ENCODE measurements at places on chromosomes 7 and 10.

DNA sequence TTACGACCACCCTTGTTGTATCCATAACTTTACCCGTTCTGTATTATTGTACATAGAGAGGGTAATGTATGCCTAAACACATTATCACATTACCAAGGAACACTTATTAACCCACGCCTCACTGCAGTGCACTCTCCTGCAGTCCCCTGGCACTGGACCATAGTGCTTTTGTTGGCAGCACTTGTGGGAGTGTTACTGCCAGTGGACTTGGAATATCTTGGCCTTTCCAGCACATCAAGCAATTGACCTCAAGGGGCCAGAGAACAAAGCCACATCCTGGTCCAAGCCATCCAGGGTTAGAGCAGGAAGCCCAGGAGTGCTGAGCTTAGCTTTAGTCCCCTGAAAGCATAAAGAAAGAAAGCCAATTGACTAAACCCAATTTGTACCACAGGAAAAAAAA lies 304.2 kb downstream of the PCDH15 start:
- DNase-seq: no peak

DNA sequence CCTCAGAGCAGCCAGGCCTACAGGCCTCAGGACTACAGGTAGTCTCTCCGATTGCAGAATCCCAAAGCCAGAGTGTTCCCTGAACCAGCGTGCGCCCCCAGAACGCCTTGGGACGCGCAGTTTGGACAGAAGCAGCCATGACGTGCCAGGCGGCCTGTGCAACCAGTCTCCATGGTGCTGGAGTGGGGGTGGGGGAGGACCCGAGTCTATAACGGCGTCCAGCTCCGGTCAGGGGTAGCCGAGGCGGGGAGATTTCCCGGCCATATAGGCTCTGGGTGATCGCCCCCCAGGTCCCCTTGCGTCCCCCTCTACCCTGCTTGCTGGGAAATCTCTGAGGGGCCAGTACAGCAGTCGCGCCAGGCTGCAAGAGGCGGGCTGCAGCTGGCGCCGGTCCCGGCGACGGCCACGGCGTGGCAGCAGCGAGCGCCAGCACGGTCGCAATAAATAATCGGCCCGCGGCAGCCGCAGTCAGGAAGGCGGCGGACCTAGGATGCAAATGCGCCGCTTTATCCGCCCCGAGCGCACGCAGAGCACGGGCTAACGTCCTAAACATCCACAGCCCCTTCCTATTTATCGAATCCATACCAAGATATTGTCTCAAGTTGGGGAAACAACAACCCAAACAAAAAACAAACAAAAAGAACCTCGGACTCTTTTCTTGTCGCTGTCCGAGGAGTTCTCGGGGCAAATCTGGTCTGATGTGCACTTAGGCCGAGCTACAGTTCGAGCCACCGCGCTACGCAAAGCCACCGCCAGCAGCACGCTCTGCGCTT lies 1.6 kb downstream of the HOXA3 start:
- no peak for DNase-seq

DNA sequence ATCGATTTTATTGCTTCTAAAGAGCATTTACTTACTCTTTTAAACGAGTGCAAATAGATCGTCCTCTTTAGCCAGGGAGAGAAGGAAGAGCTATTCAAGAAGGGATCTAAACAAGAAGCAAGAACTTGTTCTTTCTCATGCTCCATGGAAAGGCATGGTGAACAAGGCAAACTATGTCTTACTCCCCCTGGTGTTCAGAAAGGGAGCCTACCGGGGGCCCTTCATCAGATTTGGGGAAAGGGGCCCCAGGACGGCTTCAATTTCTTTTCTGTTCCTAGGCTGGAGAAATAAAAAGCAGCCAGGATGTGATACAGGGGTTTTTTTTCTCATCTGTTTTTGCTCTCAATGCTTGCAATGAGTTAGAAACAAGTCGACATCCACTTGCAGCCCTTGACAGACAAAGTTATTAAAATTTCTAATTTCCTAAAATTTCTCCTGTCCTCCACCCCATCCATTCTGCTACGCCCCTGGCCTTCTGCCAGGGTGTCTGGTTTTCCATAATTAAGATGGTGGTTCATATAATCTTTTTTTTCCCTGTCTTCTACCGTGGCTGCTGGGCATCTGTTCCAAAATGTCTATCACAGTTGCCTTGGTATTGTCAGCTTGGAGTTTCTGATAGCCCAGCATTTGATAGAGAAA lies 214.4 kb downstream of the CREB5 start:
- DNase-seq: peak; percentile 54

DNA sequence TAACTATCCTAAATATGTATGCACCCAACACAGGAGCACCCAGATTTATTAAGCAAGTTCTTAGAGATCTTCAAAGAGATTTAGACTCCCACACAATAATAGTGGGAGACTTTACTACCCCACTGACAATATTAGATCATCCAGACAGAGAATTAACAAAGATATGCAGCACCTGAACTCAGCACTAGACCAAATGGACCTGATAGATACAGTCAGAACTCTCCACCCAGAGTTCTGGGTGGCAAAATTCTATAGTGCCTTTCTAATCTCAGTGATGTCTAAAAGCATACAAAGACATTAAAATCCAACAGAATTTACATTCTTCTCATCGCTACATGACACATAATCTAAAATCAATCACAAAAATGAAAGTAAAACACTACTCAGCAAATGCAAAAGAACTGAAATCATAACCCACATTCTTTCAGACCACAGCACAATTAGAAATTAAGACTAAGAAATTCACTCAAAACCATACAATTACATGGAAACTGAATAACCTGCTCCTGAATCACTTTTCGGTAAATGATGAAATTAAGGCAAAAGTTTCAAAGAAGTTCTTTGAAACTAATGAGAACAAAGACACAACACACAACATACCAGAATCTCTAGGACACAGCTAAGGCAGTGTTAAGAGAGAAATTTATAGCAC lies 183.2 kb downstream of the AGMO start:
- DNase-seq: no peak

DNA sequence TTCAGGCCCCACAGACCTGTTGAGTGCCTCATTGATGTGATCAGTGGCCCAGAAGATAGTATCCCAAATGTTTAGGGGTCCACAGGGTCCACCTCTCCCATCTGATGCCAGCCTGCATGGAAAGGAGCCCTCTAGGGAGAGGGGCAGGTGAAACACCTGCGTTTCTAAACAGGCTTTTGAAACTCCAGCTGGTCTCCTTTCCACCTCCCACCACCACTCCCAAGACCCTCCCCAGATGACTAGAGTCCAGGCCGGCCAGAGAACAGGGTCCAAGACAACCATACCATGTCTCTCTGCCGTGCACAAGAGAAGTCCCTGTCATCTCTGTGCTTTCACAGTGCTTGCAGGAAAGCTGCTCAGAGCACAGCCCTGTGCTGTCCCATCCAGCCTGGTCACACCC lies 105.0 kb upstream of the NANOS1 start:
- no peak for DNase-seq

- DNase-seq: no peak
Measured at GRCh38 chr10:123316776-123317175, 162.6 kb downstream of the BUB3 start.

GRCh38 chr7:127252778-127253280 lies at the start of gene GRM8:
Gene GRM8 (minus strand): TSS chr7:127252941.
- peak; percentile 76 for DNase-seq

DNA sequence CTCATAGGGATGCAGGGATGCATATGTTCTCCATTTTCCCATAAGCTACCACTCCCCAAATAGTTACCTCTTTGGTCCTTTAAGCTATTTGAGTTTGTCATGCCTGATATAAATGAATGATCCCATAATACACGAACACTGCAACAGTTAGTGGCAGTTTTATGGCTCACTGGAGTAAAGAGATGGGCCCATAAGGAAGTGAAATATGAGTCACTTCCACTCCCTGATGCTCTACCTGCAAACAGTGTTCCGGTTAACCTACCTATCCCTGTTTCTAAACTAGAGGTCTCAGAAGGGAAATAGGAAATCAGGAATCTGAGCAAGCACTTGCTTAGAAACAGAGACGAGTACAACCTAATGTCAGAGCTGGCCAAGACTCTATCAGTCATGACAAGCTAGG lies 71.7 kb downstream of the CALD1 start:
- DNase-seq: no peak

GRCh38 chr10:102434394-102435132 lies 2.2 kb upstream of the CUEDC2 start:
- no peak for DNase-seq

All from NT2/D1 (cell line).